Stomach (tissue), 19 donors: ENCODE measurements at places on chromosomes 6 and 20. TPM values are rescaled to one million over a fixed set of nuclear protein-coding genes. Genes with fewer than 3 reads are reported as not detected.

The PRKN gene
- 0.68 TPM for polyA plus RNA-seq

The MOCS3 gene
- polyA plus RNA-seq = 2.4 TPM

The SLC17A1 gene
- not detected for polyA plus RNA-seq

The SCUBE3 gene
- 0.15 TPM for polyA plus RNA-seq

The TGM3 gene
- polyA plus RNA-seq = 3.4 TPM

The RALY gene
- 160 TPM for polyA plus RNA-seq

The PTCHD4 gene
- 0.15 TPM for polyA plus RNA-seq

The GLP1R gene
- polyA plus RNA-seq = 0.31 TPM

The DPPA5 gene
- polyA plus RNA-seq = not detected

The NHLRC1 gene
- 0.76 TPM for polyA plus RNA-seq

The CGA gene
- not detected for polyA plus RNA-seq

The ZNF322 gene
- 4.3 TPM for polyA plus RNA-seq

The FAM50B gene
- polyA plus RNA-seq = 11.8 TPM

The EYS gene
- not detected for polyA plus RNA-seq

The BHLHE23 gene
- polyA plus RNA-seq = not detected

The KCNK15 gene
- polyA plus RNA-seq = 2.6 TPM

The CALHM4 gene
- not detected for polyA plus RNA-seq

The MLN gene
- not detected for polyA plus RNA-seq

The PRRT1 gene
- 3.4 TPM for polyA plus RNA-seq

The ARFGEF3 gene
- polyA plus RNA-seq = 4.3 TPM

The CBFA2T2 gene
- polyA plus RNA-seq = 2.9 TPM

The TRIM26 gene
- 30.5 TPM for polyA plus RNA-seq

The LINC00237 gene
- polyA plus RNA-seq = not detected

The JPH2 gene
- 9.1 TPM for polyA plus RNA-seq

The CST5 gene
- polyA plus RNA-seq = 1.0 TPM

The PAX1 gene
- polyA plus RNA-seq = not detected

The ACTL10 gene
- 1.4 TPM for polyA plus RNA-seq

The BPIFA1 gene
- polyA plus RNA-seq = not detected
